Stimulated activated CD8-positive, alpha-beta memory T cell treated with anti-CD3 and anti-CD28 coated beads, Interleukin-12 subunit alpha, Interleukin-12 subunit beta, amount 100 ng/mL, for 4 hours (primary cell): ENCODE measurements at places on chromosomes 1 and 21.

GRCh38 chr1:245575710-245576109 lies 420.9 kb downstream of the KIF26B start:
- no peak for DNase-seq

DNA sequence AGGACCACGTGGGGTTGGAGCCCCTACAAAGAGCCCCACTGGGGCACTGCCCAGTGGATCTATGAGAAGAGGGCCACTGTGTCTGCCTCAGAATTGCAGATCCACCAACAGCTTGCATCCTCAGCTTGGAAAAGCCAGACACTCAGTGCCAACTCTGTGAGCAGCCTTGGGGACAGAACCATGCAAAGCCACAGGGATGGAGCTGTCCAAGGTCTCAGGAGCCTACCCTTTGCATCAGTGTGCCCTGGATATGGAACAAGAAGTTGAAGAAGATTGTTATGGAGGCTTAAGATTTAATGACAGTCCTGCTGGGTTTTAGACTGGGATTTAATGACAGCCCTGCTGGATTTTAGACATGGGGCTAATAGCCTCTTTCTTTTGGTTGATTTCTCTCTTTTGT lies 1670.9 kb downstream of the PLA2G4A start:
- no peak for DNase-seq

- no peak for DNase-seq
These were observed 21.4 kb downstream of the CSF1 start for GRCh38 chr1:109931911-109932636.

GRCh38 chr1:41735631-41736260 lies 183.0 kb downstream of the HIVEP3 start:
- no peak for DNase-seq

DNA sequence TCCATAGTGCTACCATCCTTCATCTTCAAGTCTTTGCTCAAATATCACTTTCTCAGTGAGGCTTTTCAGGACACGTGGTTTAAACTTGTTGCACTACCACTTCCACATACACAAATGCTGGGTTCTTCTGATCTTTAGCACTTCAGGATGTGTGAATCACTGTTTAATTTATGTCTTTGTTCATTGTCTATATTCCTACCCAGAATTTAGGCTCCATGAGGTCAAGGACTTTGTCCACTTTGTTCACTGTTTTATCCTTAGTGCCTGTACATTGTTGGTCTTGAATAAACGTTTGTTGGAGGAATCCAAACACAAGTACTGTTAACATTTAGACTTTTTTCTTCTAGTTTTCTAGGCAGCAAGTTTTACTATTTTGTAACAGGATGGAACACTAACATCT lies 42.6 kb upstream of the RALGPS2 start:
- no peak for DNase-seq

DNA sequence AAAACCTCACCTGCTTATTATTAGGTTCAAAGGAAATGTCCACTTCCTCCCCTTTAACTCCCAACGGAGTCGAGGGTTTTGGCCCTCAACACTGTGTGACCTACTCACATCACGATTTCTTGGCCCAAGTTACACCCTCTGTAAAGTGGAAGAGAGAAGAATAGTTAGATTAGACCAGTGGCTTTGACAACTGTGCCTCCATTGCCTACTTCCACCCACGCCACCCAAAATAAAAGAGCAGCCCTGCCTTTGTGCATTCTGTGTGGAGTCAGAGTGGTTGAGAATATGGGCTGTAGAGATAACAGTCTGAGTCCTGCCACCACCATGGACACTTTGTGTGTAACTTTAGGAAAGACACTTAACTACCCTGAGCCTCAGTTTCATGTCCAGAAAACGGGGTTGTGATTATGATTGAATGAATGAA lies 4.1 kb upstream of the HDGF start:
- DNase-seq: no peak

DNA sequence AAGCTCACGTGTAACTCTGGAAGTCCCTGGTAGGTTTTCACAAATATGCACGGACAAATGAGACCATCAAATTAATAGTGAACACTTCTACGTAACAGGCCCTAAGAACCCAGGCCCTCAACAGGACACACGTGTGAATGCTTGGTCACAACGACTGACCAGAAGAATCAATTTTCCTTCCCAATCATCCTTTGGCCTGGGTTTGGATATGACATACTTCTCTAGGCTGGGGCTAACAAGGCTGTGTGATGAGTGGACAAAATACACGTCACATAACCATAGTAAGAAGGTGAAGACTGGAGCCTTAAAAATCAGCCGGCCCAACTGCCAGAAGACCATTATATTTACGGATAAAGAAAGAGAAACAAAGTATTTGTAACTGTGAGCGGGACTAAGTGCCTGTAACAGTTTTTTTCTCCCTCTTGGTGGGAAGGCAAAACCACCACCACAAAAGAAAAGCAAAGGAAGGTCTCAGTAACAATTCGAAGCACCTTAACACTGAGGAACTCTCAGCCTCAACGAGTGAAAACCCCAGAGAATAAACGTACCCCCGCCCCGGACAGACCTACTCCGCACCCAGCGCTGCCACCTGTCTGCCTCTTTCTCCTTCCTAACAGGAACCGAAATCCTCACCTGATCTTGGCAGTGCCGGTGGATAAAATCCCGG lies 450 bp downstream of the SDE2 start:
- no peak for DNase-seq

DNA sequence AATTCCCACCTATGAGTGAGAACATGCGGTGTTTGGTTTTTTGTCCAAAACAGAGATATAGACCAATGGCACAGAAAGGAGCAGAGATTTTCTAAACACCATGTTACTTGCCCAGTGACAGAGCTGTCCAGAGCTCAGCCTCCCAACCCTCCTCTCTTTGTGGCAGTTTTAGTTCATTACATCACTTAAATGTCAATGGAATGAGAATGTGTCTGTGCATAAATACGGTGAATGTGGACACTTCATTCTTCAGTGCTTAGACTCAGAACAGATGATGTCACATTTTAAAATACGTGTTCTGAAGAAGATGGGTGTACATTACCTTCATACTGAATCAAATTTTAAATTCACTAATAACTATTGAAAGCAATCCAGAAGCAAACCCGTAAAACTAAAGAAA lies 374.9 kb downstream of the DSCAM start:
- DNase-seq: no peak

- DNase-seq: no peak
These were observed 1.2 kb upstream of the CPT2 start for GRCh38 chr1:53195246-53196016.

DNA sequence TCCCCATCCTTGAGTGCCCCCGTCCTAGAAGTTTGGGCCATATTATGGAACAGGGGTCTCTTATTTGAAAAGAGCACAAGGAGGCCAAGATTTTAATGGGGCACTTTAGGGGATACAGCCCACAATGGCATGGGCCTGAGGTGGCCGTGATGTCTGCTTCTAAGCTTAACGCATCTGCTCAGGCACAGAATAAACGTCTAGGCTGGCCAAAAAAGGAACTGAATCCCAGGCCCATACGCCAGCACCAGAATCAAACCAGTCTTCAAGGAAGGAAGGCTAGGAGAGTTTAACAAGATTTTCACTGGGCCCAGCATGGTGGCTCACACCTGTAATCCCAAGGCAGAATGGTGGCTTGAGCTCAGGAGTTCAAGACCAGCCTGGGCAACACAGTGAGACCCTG lies 9.2 kb upstream of the SARS1 start:
- DNase-seq: no peak

DNA sequence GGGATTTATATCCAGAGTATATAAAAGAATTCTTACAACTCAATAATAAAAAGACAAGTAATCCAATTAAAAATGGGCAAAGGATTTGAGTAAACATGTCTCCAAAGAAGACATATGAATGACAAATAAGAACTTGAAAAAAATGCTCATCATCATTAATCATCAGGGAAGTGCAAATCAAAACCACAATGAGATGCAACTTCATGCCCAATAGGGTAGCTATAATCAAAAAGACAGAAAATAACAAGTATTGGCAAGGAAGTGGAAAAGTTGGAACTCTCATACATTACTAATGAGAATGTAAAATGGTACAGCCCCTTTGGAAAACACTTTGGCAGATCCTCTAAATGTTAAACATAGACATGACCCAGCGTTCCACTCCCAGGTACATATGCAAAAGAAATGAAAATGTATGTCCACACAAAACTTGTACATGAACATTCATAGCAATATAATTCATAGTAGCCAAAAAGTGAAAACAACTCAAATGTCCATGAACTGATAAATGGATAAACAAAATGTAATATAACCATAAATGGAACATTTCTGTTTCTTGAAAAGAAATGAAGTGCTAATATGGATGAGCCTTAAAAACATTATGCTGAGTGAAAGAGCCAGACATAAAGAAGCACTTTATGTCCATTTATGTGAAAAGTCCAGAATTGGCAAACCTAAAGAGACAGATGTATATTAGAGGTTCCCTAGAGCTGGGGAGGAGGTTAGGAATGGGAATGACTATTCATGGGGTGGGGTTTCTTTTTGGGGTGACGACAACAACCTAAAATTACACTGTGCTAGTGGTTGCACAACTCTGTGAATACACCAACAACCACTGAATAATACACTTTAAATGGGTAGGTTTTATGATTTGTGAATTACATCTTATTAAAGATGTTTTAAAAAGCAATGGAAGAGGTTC lies 259.7 kb downstream of the RHOU start:
- no peak for DNase-seq

DNA sequence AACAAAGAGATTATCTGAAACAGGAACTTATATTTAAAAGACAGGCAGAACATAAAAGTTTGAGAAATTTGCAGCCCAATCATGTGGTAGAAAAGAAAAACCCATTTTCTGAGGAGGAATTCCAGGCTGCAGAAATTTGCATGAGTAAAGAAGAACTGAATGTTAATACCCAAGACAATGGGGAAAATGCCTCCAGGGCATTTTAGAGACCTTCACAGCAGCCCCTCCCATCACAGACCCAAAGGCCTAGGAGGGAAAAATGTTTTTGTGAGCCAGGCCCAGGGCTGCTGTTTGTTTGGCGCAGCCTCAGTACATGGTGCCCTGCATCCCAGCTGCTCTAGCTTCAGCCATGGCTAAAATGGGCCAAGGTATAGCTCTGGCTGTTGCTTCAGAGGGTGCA lies 554.3 kb upstream of the CHRM3 start:
- DNase-seq: no peak

GRCh38 chr1:228271701-228272251 lies 63.9 kb downstream of the OBSCN start:
- DNase-seq: no peak

- no peak for DNase-seq
These were observed 147.0 kb downstream of the VAV3 start for GRCh38 chr1:107817935-107818334.

- DNase-seq: no peak
These were observed 2.3 kb upstream of the MXRA8 start for GRCh38 chr1:1360506-1361169.
